ENCODE measurements at places on chromosomes 4 and X.

GRCh38 chr4:102399021-102399420, 53.7 kb upstream of the SLC39A8 start:
- DNase-seq, result no peak

DNA sequence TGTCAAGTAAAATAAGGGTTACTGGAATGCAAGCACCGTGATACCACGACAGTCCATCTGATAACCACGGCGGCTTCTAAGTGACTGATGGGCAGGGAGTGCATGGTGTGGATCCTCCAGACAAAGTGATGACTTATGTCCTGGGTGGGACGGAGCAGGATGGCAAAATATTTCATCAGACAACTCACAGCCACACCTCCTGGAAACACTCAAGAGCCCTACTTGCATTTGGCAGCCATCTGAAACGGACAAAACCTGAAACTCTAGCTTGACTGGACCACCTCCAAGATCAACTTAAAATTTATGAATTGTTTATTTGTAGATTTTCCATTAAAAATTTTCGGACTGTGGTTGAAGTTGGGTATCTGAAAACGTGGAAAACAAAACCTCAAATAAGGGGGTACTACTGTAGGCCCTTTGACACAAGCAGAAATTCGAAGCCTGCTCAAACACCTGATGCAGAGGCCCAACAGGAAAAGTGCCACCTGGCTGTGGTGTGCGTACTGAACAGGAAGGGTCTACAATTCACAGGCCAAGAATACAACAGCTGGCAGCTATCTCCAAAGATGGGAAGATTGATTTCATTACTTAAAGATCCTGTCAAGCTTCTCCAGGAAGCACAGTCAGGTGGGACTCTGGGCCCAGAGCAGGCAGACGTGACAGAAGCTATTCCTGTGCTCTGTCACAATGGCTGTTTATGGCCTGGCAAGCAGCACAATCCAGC, 26.0 kb downstream of the LRIT3 start:
- DNase-seq, result no peak

GRCh38 chr4:17719106-17719505, 62.3 kb downstream of the FAM184B start:
- no peak for DNase-seq

- DNase-seq, result no peak
Observed at GRCh38 chr4:184882276-184882675, 56.5 kb upstream of the ACSL1 start.

DNA sequence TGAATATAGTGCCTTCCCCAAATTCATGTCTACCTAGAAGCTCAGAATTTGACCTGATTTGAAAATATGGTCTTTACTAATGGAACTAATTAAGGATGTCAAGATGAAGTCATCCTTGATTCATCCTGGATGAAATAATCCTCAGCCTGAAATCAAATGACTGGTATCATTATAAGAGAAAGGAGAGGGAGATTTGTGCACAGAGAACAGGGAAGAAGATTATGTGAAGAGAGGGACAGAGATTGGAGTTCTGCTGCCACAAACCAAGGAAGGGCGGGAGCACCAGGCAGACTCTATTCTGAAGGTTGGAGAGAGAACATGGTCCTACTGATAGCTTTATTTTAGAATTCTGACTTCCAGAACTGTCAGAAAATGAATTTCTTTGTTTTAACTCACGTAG, 680.9 kb upstream of the AADAT start:
- no peak for DNase-seq

DNA sequence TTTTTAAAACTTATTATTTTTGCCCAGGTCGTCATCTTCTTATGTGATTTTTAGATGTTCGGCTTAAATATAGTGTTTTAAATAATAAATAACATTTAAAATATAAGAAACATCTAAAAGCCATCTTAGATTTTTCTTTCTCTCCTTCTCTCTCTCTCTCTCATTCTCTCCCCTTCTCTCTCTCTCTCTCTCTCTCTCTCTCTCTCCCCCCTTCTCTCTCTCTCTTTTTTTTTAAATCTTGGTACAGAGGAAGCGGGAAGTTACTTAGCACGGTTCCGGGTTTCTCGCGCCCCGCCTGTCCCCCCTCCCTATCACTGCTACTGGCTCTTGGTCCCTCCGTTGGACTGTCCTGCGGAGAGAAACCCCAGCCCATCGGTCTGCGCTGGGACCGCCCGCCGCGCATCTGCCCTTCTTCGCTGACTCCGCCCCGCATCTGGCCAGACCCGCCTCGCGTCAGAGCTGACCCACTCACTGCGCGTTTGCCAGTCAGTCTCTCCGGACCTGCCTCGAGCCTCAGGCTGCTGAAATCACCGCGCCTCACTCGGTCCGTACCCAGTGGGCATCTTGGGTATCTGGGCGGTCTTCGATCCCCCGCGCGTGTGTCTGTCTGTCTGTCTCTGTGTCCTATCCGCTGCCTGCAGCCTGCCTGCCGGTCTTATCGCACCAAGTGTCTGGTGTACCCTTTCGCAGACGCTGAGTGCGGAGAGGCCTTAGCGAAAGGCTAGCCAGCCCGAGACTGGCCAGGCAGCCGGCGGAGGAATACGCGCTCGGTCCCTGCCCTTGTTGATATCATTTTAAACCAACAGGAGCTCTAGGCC, at the start of gene PABPC5:
PABPC5 (plus strand) TSS at position 489 of the 818 bp plus-strand sequence. CDS start 739 bp downstream, outside the sequence.
- peak; percentile 62 for DNase-seq

DNA sequence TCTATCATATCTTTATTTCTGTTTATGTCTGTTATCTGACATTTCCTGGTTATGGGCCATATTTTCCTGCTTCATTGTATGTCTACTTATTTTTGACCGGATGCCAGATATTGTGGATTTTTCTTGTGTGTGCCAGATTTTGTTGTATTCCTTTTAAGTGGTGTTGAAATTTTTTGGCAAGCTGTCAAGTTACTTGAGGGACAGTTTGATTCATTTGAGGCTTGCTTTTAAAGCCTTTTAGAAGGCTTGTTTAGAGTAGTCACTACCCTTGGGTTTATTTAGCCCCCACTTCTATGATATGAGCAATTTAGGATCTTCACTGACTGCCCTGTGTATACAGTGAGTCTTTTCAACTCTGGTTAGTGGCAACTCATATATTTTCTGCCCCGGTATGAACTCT, 29.2 kb upstream of the NPY2R start:
- DNase-seq, result no peak

Measured in DMS153 (cell line).